Thymus (tissue), 14 donors: ENCODE measurements at places on chromosomes 12 and 14. TPM values are rescaled to one million over a fixed set of nuclear protein-coding genes. Genes with fewer than 3 reads are reported as not detected.
A peak's percentile ranks its signal among the peaks of the same experiment; 100 is the strongest.

PTHLH gene
- 0.57 TPM for total RNA-seq

MYH6 gene
- 0.05 TPM for total RNA-seq

SYCP3 gene
- 0.76 TPM for total RNA-seq

VIPAS39 gene
- total RNA-seq = 19.3 TPM

- no peaks in the 10 kb centered on the region for H3K27me3 ChIP-seq
- no peak overlapping the region for H3K4me3 ChIP-seq
- H3K27ac ChIP-seq = no peak overlapping the region
Measured at GRCh38 chr14:49550286-49551184, 35.6 kb downstream of the RPS29 start.

- H3K27me3 ChIP-seq = peaks cover 46% of the 10 kb centered on the region
- DNase-seq = no peak
- peaks cover 3% of the 10 kb centered on the region for H3K4me1 ChIP-seq
Measured at GRCh38 chr12:32402946-32403345, 3.6 kb downstream of the FGD4 start.

DNA sequence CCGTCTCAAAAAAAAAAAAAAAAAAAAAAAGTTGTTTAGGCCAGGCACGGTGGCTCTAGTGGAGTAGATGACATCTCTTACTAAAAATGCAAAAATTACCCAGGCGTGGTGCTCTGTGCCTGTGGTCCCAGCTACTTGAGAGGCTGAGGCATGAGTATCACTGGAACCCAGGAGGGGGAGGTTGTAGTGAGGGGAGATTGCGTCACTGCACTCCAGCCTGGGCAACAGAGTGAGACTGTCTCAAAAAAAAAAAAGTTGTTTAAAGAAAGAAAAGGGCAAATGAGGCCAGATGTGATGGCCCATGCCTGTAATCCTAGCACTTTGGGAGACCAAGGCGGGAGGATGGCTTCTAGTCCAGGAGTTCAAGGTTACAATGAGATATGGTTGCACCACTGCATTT, 36.6 kb upstream of the SPPL3 start:
- no peak for DNase-seq
- no peak overlapping the region for H3K27ac ChIP-seq
- H3K36me3 ChIP-seq = no peaks in the 10 kb centered on the region
- no peaks in the 10 kb centered on the region for H3K4me1 ChIP-seq
- no peaks in the 10 kb centered on the region for H3K27me3 ChIP-seq

DNA sequence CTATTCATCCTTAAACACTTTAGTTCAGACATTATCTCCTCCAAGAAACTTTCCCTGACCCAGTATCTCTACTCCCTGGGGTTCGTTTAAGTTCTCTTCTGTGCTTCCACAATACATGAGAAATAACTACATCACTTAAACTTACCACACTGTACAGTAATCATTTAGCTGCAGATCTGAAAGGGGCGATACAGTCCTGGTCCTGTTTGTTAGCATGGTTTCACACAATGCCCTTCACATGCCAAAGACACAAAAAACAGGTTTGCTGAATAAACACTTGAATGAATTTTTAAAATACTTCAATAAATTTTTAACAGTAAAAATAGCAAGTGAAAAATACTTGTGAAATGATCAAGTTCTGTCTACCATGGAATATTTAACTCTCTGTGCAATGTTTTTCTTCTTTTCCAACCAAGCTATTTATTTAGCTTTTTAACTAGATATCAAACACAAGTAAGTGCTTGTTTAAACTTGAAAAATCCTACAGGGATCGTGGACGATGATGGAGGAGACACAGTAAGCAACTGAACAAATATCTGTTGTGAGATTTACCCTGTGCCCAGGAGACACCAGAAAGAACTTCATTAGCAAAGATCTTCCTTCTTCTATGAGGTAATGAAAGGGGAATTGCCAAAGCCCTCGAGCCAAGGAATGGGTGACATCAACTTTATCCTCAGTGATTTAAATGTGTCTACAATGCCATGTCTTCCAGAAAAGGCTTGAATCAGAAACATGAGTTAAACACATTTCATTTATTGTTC, 255.6 kb upstream of the GRIP1 start:
- H3K36me3 ChIP-seq = no peaks in the 10 kb centered on the region
- H3K27ac ChIP-seq = no peak overlapping the region
- H3K4me3 ChIP-seq = no peak overlapping the region
- H3K27me3 ChIP-seq = no peaks in the 10 kb centered on the region
- no peak for DNase-seq

- no peaks in the 10 kb centered on the region for H3K4me1 ChIP-seq
- H3K27ac ChIP-seq = no peak overlapping the region
- H3K27me3 ChIP-seq = no peaks in the 10 kb centered on the region
- DNase-seq = no peak
Measured at GRCh38 chr14:52185178-52185577, 82.3 kb upstream of the PTGDR start.

DNA sequence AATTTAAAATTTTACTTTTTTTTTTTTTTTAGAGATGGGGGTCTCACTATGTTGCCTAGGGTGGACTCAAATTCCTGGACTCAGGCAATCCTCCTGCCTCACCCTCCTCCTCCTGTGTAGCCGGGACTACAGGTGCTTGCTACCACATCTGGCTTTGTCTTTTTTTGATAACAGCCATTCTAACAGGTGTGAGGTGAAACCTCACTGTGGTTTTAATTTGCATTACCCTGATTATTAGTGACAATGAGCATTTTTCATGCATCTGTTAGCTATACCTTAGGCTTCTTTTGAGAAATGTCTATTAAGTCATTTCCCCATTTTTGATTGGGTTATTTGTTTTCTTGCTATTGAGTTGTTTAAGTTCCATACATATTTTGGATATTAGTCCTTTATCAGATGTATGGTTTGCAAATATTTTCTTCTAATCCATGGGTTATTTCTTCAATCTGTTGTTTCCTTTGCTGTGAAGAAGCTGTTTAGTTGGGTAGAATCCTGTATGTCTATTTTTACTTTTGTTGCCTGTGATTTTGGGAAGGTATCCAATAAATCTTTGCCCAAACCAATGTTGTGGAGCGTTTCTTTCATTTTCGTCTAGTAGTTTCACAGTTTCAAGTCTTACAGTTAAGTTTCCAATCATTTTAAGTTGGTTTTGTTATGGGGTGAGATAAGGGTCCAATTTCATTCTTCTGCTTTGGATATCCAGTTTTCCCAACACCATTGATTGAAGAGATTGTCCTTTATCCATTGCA, 86.1 kb downstream of the MYF5 start:
- H3K27me3 ChIP-seq = no peaks in the 10 kb centered on the region
- H3K4me1 ChIP-seq = no peaks in the 10 kb centered on the region
- H3K4me3 ChIP-seq = no peak overlapping the region
- no peak for DNase-seq

- H3K4me1 ChIP-seq = no peaks in the 10 kb centered on the region
- no peak for DNase-seq
- no peak overlapping the region for H3K4me3 ChIP-seq
- H3K27me3 ChIP-seq = no peaks in the 10 kb centered on the region
Measured at GRCh38 chr12:130540376-130540775, 175.7 kb downstream of the RIMBP2 start.

DNA sequence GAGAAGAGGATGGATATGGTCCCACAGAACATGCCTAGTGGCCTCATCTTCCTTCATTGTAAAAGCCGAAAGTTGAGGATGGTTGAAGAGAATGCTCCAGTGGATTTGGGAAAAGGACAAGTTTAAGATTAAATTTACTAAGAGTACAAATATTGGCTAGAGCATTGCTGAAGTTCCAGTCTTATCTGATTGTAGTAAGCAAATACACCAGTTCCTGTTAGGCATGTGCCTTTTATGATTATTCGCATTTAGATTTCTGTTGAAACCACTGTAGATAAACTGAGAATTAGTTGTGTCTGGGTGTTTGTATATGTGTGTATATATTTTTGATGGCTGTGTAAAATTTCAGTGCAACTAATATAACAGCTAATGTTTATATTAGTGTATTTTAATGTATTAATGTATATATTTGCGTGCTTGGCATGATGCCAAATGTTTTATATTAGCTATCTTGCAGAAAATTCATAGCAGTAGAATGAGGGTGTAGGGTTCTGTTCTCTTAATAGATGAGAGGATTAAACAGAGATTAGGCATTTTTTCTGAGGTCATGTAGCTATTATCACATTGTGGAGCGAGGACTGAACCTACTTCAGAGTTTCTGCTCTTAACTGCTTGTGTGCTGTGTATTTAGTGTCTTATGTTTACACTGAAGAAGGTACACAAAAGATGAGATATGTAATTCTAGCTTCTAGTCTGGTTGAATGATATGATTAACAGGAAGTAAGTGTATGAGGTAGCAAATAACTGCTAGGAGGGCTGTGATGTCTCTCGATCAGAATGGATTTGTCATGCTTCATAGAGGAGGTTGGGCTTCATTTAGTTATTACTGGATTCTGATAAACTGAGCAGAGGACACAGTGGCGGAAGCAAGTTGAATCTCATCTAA, 21.1 kb downstream of the FKBP3 start:
- H3K27ac ChIP-seq = no peak overlapping the region
- DNase-seq = no peak
- no peaks in the 10 kb centered on the region for H3K4me1 ChIP-seq
- H3K4me3 ChIP-seq = no peak overlapping the region
- H3K27me3 ChIP-seq = no peaks in the 10 kb centered on the region
- H3K36me3 ChIP-seq = peaks cover 52% of the 10 kb centered on the region

DNA sequence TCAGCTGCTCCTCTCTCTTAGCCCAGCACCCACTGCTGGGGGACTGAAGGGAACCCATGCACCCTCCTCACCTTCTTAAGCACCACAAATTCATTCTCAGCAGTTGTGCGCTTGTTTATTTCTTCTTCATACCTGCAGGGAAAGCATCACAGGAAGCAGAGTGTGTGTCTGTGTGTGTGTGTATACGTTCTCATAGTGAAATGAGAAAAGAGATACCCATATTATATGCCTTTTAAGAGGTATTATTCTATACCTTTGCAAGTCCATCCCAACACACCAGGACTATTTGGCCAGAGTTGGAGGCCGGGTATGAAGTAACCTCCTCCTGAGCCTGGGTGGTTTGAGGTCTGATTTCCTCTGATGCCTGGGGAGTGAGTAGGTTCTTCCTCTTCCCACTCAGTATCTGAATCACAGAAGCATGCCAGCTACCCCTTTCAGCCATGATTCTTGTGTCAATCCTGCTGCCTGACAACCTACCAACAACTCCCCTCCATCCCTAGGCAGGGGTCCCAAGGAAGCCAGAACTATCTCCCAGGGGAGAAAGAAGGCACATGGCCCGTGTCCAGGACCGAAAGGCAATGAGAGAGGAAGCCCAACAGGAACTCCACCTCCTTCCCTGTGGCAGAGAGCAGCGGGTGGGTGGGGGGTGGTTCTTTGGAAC, 3.0 kb downstream of the KRT73 start:
- no peaks in the 10 kb centered on the region for H3K27me3 ChIP-seq
- no peak for DNase-seq
- H3K4me3 ChIP-seq = no peak overlapping the region
- peaks cover 50% of the 10 kb centered on the region for H3K4me1 ChIP-seq

- H3K27ac ChIP-seq = no peak overlapping the region
- H3K27me3 ChIP-seq = no peaks in the 10 kb centered on the region
- H3K4me3 ChIP-seq = no peak overlapping the region
- peaks cover 16% of the 10 kb centered on the region for H3K4me1 ChIP-seq
- peak; percentile 31 for DNase-seq
Measured at GRCh38 chr14:106436310-106436905, 910.0 kb downstream of the TMEM121 start.

GRCh38 chr14:54348001-54348611, 48.7 kb upstream of the CDKN3 start:
- no peak for DNase-seq
- no peak overlapping the region for H3K4me3 ChIP-seq
- H3K27me3 ChIP-seq = no peaks in the 10 kb centered on the region
- no peaks in the 10 kb centered on the region for H3K36me3 ChIP-seq

GRCh38 chr12:46523446-46523845, 150.9 kb upstream of the SLC38A2 start:
- H3K4me3 ChIP-seq = no peak overlapping the region
- no peaks in the 10 kb centered on the region for H3K36me3 ChIP-seq
- H3K4me1 ChIP-seq = peaks cover 20% of the 10 kb centered on the region
- H3K27ac ChIP-seq = peak overlapping the region; percentile 84

DNA sequence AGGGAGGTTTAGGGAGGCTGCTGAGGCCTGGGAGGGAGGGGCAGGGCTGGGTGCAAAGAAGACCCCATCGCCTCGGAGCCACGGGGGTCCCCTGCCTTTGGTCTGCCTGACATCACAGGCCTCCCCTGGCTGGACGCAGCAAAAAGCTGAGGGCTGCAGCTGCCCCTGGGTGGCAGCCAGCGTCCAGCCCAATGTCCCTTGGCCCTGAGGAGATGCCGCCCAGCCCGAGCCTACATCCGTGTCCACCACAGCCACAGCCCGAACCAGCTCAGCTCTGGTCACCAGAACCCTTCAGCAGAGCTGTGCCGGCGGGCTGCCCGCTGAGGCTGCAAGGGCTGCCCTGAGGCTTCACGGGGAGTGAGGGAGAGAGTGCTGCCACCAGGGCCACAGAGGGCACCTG, 1.9 kb downstream of the NUDT14 start:
- DNase-seq = no peak
- no peaks in the 10 kb centered on the region for H3K36me3 ChIP-seq
- no peaks in the 10 kb centered on the region for H3K4me1 ChIP-seq
- H3K27me3 ChIP-seq = peaks cover 71% of the 10 kb centered on the region
- H3K27ac ChIP-seq = no peak overlapping the region
